ENCODE measurements at places on chromosomes 7 and 10.

- DNase-seq, result no peak
- no peaks in the 10 kb centered on the region for H3K36me3 ChIP-seq
- H3K27me3 ChIP-seq, result no peaks in the 10 kb centered on the region
- no peak overlapping the region for H3K27ac ChIP-seq
- H3K4me1 ChIP-seq, result no peaks in the 10 kb centered on the region
- no peak overlapping the region for H3K4me3 ChIP-seq
Measured at GRCh38 chr10:44249490-44249889, 135.4 kb downstream of the CXCL12 start.

DNA sequence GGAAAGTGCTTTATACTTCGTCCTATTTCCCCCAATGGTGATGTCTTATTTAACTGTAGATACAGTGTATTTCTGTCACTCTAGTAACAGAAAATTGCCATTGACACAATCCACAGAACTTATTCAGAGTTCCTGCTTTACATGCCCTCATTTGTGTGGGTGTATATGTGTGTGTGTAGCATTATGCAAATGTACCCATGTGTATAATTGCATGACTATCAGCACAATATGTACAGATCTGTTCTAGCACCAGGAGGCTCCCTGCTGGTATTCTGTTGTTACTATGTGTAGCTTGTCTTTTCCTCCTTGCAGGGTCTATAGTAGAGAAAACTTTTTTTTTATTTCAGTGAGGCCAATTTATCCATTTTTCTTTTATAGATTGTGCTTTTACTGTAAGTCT, 16.5 kb downstream of the CYP3A43 start:
- DNase-seq, result no peak
- H3K4me1 ChIP-seq, result no peaks in the 10 kb centered on the region
- no peak overlapping the region for H3K27ac ChIP-seq

DNA sequence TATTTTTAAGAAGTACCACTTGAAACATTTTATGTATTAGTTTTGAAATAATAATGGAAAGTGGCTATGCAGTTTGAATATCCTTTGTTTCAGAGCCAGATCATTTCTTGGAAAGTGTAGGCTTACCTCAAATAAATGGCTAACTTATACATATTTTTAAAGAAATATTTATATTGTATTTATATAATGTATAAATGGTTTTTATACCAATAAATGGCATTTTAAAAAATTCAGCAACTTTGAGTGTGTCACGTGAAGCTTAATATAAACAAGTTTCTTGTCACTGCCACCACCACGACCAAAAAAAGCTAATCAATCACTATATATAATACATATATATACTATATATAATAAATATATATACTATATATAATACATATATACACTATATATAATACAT, 4.8 kb downstream of the IL6 start:
- no peak for DNase-seq
- no peak overlapping the region for H3K4me3 ChIP-seq
- peaks cover 8% of the 10 kb centered on the region for H3K4me1 ChIP-seq
- no peak overlapping the region for H3K27ac ChIP-seq

- DNase-seq, result no peak
- no peak overlapping the region for H3K27ac ChIP-seq
- H3K4me1 ChIP-seq, result no peaks in the 10 kb centered on the region
- H3K36me3 ChIP-seq, result no peaks in the 10 kb centered on the region
- no peaks in the 10 kb centered on the region for H3K27me3 ChIP-seq
- no peak overlapping the region for H3K4me3 ChIP-seq
Measured at GRCh38 chr10:6320320-6321010, 117.7 kb downstream of the PFKFB3 start.

DNA sequence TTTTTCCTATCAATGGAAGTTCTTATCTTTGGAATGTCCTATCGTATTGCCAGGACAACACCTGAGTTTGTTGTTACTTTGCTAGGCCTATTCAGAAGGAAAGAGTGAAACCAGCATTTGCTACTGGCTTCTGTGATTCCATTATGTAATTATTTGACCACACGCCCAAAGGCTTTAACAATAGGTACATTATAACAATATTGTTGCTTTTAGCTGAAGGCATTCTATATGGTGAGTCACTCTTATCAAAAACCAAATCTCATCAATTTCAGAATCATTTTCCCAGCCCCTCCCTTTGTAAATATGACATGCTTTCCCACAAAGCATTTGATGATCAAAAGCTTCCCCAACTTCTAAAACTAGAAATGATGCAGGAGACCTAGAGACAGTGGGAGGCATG, 294.4 kb upstream of the NEBL start:
- H3K4me3 ChIP-seq, result no peak overlapping the region
- no peaks in the 10 kb centered on the region for H3K36me3 ChIP-seq
- no peaks in the 10 kb centered on the region for H3K4me1 ChIP-seq
- H3K27me3 ChIP-seq, result no peaks in the 10 kb centered on the region
- no peak overlapping the region for H3K27ac ChIP-seq
- no peak for DNase-seq

- peaks cover 5% of the 10 kb centered on the region for H3K4me1 ChIP-seq
- no peak overlapping the region for H3K27ac ChIP-seq
- peaks cover 28% of the 10 kb centered on the region for H3K27me3 ChIP-seq
- no peak overlapping the region for H3K4me3 ChIP-seq
- DNase-seq, result no peak
Measured at GRCh38 chr7:51321961-51322515, 5.4 kb upstream of the COBL start.

- H3K4me3 ChIP-seq, result no peak overlapping the region
- H3K36me3 ChIP-seq, result no peaks in the 10 kb centered on the region
- peak; percentile 37 for DNase-seq
Measured at GRCh38 chr10:29811751-29812427, 177.1 kb upstream of the SVIL start.

GRCh38 chr7:1298051-1298930, 65.6 kb downstream of the UNCX start:
- no peaks in the 10 kb centered on the region for H3K36me3 ChIP-seq
- no peak overlapping the region for H3K27ac ChIP-seq
- H3K4me1 ChIP-seq, result no peaks in the 10 kb centered on the region

DNA sequence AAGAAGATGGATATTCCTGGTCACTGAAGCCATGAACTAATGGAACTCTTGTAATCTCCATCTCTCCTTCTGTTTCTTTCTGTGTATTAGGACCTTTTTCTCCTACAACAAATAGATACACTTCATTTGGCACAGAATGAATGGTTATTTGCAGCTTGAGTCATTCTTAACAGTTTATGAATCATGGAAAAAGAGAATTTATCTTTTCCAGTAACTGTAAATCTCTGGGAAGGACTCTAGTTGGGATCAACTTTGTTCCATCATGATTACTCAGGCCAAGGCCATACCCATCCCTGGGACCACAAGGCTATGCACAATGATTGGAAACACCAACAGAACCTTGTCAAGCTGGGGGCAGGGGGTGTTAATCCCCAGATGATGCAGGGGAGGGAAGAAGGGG, 36.1 kb upstream of the MDFIC start:
- no peak overlapping the region for H3K4me3 ChIP-seq
- no peak for DNase-seq
- no peaks in the 10 kb centered on the region for H3K36me3 ChIP-seq
- no peaks in the 10 kb centered on the region for H3K4me1 ChIP-seq
- no peaks in the 10 kb centered on the region for H3K27me3 ChIP-seq

DNA sequence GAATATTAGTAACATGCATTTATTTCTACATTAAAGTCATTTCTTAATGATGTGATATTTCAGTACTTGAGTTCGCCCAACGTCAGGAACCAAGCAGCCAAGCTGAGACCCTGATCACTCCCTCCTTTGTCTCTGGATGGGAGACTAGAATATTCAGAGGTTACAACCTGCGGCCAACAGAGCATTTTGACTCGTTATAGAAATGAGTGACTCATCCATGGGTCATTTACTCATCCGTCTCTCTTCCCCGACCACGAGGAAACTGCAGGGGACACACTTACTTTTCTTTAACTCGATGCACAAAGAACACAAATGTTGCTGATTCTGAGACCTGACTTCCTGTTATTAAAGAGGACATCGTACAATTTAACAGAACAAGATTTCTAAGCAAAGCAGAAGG, 343.3 kb downstream of the FRMD4A start:
- no peak for DNase-seq
- no peak overlapping the region for H3K4me3 ChIP-seq
- H3K27ac ChIP-seq, result no peak overlapping the region
- H3K36me3 ChIP-seq, result no peaks in the 10 kb centered on the region
- H3K4me1 ChIP-seq, result no peaks in the 10 kb centered on the region

GRCh38 chr7:40546616-40547501, 412.1 kb downstream of the SUGCT start:
- no peak overlapping the region for H3K4me3 ChIP-seq
- H3K27me3 ChIP-seq, result no peaks in the 10 kb centered on the region
- peak; percentile 14 for DNase-seq
- H3K4me1 ChIP-seq, result peaks cover 19% of the 10 kb centered on the region
- no peaks in the 10 kb centered on the region for H3K36me3 ChIP-seq
- no peak overlapping the region for H3K27ac ChIP-seq

DNA sequence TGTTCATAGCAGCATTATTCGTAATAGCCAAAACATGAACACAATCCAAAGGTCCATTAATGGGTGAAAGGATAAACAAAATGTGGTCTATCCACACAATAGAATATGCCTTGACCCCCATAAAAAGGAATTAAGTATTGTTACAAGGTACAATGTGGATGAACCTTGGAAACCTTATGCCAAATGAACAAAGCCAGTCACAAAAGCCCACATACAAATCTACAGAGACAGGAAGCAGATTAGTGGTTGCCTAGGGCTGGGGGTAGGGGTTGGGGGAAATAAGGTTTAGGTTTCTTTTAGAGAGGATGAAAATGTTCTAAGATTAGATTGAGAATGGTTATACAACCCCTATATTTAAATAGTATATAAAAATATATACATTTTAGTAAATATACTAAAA, 34.8 kb downstream of the PIP4K2A start:
- no peak overlapping the region for H3K4me3 ChIP-seq
- DNase-seq, result no peak
- H3K27ac ChIP-seq, result no peak overlapping the region
- H3K36me3 ChIP-seq, result peaks cover 7% of the 10 kb centered on the region

DNA sequence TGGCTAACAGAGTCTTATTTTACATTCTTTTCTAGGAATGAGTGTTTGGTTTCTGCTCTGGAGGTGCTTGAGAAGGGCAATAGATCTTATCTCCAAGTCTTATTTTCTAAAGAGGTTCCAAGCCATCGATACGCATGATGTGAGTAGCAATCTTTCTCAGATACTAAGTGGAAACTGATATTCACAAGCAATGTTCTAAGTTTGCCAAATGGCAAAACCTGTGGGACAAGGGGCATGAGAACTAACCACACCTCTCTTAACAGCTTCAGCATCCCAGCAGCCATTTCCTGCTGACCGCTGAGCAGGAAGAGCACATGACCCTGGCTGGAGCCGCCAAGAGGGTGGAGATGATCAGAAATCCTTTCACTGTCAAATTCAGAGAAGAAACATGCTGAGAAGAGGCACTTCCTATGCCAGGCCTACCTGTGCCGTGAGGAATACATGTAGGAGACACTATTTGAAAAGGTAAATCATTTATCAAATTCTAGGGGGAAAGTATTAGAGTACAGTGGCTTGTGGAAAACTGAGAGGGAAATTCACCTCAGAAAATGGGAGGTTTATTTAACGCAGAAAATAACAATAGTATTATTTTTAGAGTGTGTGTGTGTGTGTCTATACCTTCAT, 35.2 kb downstream of the CCDC71L start:
- H3K36me3 ChIP-seq, result no peaks in the 10 kb centered on the region
- H3K27ac ChIP-seq, result no peak overlapping the region
- H3K4me1 ChIP-seq, result no peaks in the 10 kb centered on the region
- H3K27me3 ChIP-seq, result no peaks in the 10 kb centered on the region
- no peak for DNase-seq

DNA sequence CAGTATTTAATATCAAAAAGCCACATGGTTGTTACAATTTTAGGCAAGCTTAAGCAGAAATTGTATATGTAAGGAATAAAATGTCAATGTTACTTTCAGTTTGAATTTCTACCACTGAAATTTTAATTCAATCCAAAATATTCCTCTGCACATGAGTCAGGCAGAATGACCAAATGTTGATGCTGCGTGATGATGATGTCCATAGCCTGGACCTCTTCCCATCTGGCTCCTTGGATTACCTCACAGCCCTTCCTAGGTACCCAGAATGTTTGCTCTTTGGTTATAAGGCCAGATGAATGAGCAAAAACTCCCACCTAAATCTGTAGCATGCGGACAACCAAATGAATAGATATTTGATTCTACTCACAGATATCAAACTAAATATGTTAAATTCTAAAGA, 258.3 kb upstream of the IMMP2L start:
- no peak overlapping the region for H3K4me3 ChIP-seq
- no peak overlapping the region for H3K27ac ChIP-seq
- H3K4me1 ChIP-seq, result no peaks in the 10 kb centered on the region
- H3K27me3 ChIP-seq, result no peaks in the 10 kb centered on the region

DNA sequence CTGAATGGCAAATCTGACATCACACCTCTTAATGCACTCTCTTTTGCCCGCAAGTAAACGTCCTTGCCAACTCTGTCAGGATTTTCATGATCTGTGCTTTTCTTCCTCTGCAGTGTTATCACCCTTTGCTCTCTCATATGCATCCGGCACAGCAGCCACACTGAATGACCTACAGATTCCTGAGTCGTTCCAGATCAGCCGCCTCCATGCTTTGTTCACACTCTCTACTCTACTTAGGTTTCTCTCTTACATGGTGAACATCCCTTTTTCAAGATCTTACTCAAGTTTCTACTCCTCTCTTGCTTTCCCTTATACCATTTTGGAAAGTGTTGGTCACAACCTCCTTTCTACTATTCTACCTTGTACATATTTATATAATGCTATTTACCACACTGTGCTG, 127.7 kb upstream of the AOAH start:
- no peak for DNase-seq
- peaks cover 24% of the 10 kb centered on the region for H3K36me3 ChIP-seq
- no peaks in the 10 kb centered on the region for H3K27me3 ChIP-seq
- H3K27ac ChIP-seq, result no peak overlapping the region
- H3K4me3 ChIP-seq, result no peak overlapping the region
- H3K4me1 ChIP-seq, result no peaks in the 10 kb centered on the region

- no peak overlapping the region for H3K27ac ChIP-seq
- no peaks in the 10 kb centered on the region for H3K36me3 ChIP-seq
- no peaks in the 10 kb centered on the region for H3K4me1 ChIP-seq
- H3K27me3 ChIP-seq, result no peaks in the 10 kb centered on the region
- no peak overlapping the region for H3K4me3 ChIP-seq
- DNase-seq, result no peak
Measured at GRCh38 chr7:46145412-46145811, 224.3 kb upstream of the IGFBP3 start.

- DNase-seq, result peak; percentile 84
- H3K4me3 ChIP-seq, result peak overlapping the region; percentile 99
- peak overlapping the region; percentile 100 for H3K27ac ChIP-seq
- no peaks in the 10 kb centered on the region for H3K27me3 ChIP-seq
Measured at GRCh38 chr7:99499371-99499720, 735 bp downstream of the ZNF394 start.

GRCh38 chr10:61464461-61465170, 11.4 kb upstream of the TMEM26 start:
- H3K36me3 ChIP-seq, result no peaks in the 10 kb centered on the region
- peak; percentile 93 for DNase-seq
- H3K4me1 ChIP-seq, result peaks cover 20% of the 10 kb centered on the region
- H3K27ac ChIP-seq, result peak overlapping the region; percentile 55
- no peaks in the 10 kb centered on the region for H3K27me3 ChIP-seq
- H3K4me3 ChIP-seq, result no peak overlapping the region
